Activated CD4-positive, CD25-positive, alpha-beta regulatory T cell treated with anti-CD3 and anti-CD28 coated beads, Interleukin-2, amount 50 U/mL, for 72 hours (primary cell): ENCODE measurements at places on chromosomes 6 and 20.

- DNase-seq, result no peak
Observed at GRCh38 chr20:10555865-10556308, 117.9 kb downstream of the JAG1 start.

DNA sequence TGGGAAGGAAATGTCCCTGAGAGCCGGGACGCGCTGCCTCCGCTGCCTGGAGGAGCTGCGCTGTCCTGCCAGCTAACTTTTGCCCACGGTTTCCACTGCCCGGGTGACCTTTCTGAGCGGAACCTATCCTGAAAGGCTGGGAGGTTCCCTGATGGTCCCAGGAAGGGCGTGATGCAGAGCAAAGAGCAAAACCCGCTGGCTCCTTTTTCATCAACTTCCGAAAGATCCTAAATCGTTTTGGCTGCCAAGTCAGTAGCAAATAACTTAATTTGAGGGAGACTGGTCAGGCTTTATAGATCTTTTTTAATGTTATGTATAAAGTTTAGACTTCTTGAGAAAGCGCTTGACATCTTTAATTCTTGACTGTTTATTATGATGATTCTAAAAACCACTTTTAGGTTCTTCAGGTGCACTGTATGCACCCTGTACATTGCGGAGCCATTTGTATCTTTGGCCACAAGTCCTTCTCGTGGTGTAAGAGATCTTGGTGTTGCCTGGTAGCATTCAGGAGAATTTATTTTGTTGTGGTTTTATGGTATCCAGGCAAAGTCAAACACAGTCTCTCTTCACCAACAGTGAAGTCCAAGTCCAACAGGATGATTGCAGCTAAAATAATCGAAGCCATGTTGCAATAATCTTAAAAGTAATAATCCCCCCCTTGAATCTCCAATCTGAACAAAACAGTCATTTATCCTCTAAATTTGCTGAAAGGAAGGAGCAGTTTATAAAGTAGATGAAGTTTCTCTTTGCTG is at the start of gene SYNE1:
Gene SYNE1 (minus strand): TSS at position 67 of the 752 bp plus-strand sequence. CDS start 9,031 bp downstream, outside the sequence.
- no peak for DNase-seq

DNA sequence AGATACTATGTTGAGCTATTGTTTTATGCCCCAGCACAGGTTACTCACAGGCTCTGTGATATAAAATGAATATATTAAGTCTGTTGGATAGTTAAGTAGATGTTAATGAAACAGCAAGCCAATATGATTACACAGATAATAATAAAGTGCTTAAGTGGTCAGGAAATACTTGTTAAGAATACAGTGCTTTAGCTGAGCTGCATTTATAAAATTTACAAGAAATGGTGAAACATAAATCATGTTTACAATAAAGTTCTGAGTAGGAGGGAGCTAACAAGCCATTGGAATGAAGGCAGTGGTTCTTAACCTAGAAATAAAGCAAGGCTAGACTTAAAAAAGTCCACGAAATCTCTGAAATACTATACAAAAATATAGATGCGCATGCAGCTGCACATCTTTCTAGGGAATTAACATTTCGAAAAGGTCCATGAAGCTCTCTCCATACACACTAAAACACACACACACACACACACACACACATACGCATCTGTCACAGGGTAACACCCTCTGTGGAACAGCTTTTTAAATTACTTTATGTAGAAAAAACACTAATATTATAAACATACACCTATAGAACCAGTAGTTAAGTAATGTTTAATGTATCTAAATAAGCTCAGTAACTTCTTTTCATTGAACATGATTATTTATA is 87.3 kb downstream of the COL9A1 start:
- DNase-seq, result no peak

GRCh38 chr20:35757098-35757705 is 14.6 kb upstream of the PHF20 start:
- DNase-seq, result no peak

DNA sequence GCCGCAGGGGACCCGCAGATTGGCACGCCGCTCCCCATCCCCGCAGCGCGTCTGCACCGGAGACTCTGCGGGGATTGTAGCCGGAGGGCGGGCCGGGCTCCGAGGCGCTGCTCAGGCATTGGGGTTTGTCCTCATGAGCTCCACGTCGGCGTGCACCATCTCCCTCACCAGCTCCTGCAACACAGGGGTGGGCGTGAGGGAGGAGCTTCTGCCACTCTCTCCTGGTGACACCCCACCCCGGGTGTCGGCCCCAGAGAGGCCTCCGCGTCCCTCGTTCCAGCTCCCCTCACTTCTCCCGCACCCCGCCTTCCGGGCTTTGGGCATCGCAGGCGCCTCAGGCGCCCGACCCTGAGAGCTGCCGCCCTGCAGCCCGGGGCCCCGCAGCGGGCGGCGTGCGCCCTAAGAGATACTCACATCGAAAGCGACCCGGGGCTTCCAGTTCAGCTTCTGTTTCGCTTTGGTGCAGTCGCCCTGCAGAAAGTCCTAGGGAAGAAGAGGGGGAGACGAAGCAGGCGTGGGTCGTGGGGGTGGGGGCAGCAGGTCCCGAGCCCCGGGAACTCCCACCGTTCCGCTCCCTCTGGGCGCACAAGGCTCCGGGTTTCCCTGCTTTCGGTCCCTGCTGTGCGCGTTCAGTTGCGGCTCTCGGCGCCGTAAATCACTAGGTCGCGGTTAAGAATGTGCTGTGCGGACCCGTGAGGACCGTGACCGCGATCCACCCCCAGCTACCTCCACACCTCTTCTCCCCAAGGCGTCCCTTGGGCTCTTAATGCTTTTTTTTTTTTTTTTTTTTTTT is 14.5 kb downstream of the FOXC1 start:
- DNase-seq, result no peak

GRCh38 chr6:117265410-117266256 is at the start of gene VGLL2:
TSS of gene VGLL2 (plus strand) at chr6:117265558. CDS start at chr6:117265764, 206 bp downstream.
- no peak for DNase-seq

- DNase-seq, result peak; percentile 69
Observed at GRCh38 chr20:3744806-3745685, 12.6 kb downstream of the HSPA12B start.

GRCh38 chr20:23043376-23043775 is 6.1 kb downstream of the THBD start:
- DNase-seq, result no peak

GRCh38 chr20:5569021-5569420 is 181.2 kb upstream of the SHLD1 start:
- DNase-seq, result no peak

DNA sequence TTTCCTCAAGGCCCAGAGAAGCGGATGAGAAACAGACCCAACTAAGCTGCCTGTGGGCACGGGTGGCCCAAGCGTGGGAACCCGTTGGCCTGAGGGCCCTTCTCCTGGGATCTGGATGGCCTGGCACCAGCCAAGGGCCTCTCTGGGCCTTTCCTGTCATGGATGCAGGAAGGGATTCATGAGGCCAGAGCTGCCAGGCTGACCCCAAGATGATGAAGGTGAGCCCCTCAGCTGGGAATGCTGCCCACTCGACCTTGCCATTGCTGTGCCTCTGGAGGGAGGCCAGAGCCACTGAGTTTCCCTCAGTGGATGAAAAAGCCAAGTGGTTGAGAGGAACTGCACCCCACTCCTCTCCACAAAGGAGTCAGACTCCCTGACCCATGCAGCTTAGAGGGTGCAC is 171.2 kb downstream of the VEGFA start:
- no peak for DNase-seq

DNA sequence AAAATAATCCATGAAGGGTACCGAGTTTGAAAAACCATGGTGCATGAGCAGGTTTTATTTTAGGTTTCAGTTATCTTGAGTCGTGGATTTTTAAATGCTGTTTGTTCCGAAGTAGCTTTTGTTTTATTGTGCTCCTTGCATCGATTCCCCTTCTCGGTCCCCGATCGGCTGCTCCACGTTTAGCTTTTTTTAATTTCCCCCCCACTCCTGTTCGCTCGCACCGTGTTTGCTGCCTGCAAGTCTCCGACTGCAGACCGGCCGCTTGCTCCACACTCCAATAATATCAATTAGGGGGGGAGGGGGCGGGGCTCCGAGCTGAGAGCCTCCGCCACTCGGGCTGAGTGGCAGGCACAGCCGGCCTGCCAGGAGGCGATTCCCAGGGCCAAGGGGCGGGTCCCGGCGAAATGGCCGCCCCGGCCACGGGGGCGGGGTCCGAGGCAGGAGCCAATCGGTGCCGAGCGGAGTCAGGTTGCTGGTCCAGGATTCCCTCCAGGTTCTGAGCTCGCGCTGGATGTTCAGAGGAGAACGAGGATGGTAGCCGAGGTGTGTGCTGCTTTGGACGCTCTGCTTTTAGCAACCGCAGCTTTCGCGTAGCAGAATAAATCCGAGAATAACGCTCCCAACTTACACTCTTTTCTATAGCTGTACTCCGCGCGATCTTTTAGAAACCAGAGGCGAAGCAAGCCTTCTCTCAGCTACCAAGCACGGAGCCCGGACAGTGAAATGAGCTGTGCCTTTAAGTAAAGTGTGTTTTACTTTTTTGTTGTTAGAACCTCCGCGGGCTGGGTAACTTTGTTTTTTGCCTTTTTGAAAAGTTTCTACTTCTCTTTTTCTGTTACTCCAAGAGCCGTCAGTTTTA is at the start of gene EPHA7:
Gene EPHA7 (minus strand): TSS at position 256 of the 859 bp plus-strand sequence. CDS start 218 bp downstream, at position 38.
- DNase-seq, result no peak

- DNase-seq, result no peak
Observed at GRCh38 chr6:6533176-6533575, 55.3 kb upstream of the LY86 start.

- no peak for DNase-seq
Observed at GRCh38 chr20:1299522-1299921, 29.4 kb downstream of the SDCBP2 start.

DNA sequence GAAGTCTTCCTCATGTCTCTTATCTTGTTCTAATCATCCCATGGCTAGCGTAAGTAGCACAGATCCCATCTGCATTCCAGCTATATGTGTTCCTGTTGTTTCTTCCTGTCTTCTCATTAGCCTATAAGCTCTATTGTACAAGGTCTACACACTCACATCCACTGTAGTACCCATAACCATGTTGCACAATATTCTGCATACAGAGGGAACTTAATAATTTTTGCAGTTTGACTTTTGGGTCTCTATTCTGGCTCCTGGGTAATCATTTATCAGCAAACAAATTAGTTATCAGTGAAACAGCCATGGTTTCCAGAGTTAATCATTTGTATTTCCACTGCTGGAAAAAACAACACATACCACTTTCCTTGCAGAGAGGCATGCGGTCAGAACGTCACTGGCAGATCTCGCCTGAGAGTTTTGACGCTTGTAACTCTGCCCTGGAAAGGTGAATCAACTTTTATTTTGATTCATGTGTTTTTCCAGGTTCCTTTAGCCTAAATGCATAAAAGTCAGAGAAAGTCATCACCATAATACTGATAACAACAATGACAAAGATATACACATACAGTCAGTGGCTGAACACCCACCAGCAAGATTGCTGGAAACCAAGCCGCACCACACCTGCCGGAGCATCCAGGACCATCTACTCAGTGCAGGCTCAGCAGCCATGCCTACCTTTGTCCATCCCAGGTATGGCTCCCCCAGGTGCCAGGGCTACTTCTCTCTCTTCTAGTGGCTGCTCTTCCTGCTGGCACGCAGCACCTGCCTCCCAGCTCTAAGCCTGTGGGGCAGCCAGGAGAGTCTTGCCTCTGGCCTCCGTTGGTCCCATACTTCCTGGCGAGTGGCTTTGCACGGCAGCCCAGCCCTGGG is 158.2 kb downstream of the QRSL1 start:
- no peak for DNase-seq

DNA sequence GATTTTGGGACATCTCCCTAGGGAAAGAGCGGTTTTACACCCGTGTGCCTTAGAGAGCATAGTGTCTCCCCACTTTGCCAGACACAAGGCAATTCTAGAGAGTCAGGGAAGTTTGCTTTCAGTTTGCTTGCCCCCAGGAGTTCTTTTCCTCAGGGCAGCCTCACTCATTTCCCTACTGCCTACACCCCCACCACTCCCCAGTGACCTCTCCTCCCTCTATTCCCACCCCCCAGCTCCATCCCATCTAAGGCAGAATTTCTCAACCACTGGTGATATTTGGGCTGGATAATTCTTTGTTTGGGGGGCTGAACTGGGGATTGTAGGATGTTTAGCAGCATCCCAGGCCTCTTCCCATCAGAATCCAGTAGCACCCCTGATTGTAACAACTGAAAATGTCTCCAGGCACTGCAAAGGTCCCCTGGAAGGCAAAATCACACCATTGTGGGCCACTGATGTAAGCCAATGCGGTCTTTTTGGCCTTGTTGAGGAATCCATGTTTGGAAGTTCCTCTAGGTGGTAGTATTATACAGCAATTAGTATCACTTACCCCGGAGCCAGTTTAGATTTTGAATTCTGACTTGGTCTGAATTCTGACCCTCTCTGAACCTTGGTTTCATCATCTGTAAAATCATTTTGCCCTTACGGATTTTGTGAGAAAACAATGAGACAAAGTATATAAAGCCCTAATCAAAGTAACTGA is 1.3 kb downstream of the EPPIN start:
- no peak for DNase-seq

GRCh38 chr20:13487202-13487601 is 151.5 kb downstream of the TASP1 start:
- DNase-seq, result no peak

DNA sequence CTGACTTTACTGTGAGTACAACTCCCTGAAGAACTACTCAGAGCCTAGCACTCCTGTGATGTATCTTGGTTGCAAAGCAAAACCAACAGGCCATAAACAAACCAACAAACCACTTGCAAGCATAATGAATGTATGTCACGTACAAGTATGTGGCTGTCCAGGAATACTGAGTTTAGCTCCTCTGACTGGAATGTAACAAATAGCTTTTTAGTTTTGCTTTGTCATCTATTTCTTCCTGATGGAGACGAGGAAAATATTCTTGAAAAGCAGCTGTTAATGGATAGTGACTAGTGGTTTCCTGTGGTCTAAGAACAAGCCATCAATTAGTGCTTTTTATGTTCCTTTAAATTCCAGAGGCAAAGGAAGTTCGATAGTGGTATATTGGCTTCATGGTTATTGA is 101.9 kb upstream of the LY86 start:
- DNase-seq, result no peak

GRCh38 chr6:52457096-52457495 is 37.0 kb downstream of the EFHC1 start:
- no peak for DNase-seq

DNA sequence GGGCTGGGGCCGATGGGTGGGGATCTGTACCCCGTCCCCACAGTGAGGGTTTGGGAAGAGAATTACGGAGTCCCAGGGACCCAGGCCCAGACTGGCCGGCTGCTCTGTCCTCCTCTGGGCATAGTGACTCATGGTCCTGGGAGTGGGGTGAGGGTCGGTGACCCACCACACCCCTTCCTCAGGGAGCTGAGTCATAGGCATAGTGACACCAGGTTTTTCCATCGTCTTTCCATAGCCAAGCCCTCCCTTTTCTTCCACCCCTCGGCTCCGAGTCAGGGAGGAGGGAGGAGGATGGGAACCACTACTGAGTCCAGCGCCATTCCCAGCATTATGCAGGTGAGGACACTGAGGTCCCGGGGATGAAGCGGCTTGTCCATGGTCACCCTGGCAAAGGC is 8.9 kb downstream of the CYP21A2 start:
- DNase-seq, result no peak

DNA sequence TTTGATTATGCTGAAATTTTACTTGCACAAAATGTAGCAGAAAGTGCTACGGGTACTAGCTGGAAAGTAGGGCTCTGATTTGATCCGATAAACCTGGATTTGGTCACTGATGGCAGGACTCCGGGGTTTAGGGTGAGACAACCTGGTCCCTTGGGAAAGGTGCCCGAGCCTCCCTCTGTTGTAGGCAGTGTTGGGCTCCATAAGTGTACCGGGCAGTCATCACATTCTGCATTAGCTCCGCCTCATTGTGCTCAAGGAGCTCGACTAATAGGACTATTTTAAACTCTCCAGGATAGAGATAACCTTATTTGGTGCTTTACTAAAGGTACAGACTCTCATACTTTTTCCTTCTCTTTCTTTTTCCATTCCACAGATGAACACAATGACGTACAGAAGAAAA is 117.6 kb downstream of the UTRN start:
- DNase-seq, result no peak
